ENCODE measurements at places on chromosomes 4 and X.

DNA sequence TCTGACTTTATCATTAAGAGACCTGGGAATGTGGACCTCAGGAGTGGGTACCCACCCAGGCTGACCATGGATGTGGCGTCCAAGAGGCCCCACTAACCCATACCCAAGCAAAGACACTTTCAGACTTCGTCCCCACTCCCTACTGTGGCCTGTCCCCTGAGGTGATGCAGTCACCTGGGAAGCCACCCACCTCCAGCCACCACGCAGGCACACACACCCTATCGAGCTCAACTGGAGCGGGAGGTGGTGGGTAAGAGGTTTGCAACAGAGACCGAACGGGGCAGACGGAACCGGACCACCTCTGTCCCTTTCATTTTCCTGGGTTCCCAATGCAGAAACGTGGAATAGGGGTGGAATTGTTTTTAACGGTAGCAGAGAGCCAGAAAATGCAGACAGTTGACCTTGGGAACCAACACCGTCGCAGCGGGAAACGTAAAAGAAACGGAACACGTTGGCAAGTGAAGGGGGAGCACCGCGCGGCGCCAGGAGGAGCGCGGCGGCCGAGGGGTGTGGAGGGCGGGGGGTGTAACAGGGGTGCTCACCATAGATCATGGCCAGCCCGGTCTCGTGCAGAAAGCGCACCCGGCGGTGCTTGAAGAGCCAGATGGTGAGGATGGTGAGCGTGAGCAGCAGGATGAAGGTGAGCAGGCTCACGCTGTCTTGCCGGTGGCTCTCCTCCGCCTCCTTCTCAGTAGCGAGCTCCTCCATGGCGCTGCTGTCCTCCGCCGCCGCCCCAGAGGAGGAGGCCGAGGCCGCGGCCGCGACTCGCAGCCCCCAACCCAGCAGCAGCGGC, 559 bp downstream of the SLC9A7 start:
- DNase-seq = no peak

GRCh38 chrX:123835661-123836371, 24.0 kb upstream of the XIAP start:
- no peak for DNase-seq

- no peak for DNase-seq
These were observed 1.2 kb upstream of the AMER1 start for GRCh38 chrX:64206556-64207162.

DNA sequence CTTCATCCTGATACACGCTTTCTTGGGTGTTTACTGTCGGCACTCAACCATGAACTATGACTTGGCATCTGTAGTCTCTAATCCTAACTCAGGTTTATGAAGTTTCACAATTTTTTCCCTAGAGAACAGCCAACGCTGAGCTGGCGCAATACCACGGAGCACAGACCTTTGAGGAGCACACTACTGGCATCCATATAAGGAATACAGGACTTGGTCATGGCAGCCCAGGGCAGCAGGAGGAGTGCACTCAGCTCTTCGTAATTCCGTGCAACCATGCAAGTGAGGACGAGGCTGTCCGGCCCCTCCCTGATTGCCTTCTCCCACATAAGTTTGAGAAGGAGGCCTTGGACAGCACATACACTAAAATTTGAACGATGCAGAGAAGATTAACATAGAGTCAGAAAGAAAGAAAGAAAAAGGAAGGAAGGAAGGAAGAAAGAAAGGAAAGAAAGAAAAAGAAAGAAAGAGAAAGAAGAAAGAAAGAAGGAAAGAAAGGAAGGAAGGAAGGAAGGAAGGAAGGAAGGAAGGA, 41.0 kb upstream of the PDLIM5 start:
- no peak for DNase-seq

DNA sequence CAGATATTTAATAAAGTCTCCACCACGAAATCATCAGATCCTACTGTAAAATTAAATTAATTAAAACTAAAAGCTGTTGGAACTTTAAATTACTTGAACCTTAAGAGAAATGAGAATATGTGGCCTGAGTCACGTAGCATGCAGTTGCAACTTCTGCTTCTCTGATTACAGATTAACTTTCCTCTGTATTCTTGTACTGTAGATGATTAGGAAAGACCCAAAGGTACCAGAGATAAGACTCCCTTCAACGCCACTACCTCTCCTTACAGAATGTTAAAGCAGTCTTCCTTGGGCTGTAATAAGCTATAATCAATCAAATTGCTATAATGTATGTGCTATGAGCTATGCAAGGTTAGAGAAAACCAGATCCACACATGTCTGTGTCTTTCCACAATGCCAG, 47.9 kb downstream of the FAM13A start:
- DNase-seq = no peak

DNA sequence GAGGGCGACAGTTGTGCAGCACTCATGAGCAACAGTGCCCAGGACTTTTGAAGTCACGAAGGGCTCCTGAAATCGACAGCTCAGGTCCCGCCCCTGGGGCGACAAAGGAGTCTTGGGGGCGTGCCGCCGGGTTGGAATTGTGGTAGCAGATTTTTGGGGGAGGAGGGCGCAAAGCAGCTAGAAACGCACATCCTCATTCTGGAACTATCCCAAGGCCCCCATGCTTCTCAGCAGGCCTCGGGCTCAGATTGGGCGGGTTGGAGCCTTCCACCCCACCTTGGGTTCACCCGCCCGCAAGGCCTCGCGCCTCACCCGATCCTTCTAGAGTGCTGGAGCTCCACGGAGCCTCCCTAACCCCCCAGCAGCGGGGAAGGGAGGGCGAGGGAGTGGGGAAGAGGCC, 85.5 kb downstream of the HPRT1 start:
- DNase-seq = no peak

DNA sequence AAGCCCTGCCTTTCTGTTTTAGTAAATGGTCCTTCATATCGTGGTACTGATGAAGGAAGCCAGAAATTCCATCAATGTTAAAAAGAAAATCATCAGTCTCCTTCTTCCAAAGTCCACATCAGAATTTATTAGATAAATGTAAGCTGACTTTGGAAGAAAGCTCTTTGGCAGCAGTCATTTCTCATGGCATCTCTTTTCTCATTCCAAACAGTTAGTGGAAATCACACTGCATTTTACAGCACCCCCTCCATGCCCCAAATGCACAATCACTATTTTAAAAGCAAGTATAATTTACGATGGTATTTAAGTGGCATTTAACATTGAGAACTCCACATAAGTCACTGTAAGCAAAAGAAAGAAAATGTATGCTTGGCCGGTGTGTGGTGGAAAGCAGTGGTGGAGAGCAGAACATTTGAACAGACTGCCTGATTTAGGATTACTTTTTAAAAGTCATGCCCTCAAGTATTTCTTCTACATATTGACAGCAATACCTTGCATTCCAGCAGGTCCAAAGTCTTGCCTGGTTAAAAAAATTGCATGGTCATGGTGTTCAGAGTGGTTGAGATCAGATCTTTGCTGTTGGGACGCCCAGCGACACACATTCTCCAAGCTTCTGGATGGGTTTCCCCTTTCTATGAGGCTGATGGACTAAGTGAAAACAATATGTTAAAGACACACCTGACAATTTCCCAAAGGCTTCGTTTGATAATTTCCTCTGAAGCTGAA, 248.6 kb downstream of the ADAMTS3 start:
- DNase-seq = no peak

DNA sequence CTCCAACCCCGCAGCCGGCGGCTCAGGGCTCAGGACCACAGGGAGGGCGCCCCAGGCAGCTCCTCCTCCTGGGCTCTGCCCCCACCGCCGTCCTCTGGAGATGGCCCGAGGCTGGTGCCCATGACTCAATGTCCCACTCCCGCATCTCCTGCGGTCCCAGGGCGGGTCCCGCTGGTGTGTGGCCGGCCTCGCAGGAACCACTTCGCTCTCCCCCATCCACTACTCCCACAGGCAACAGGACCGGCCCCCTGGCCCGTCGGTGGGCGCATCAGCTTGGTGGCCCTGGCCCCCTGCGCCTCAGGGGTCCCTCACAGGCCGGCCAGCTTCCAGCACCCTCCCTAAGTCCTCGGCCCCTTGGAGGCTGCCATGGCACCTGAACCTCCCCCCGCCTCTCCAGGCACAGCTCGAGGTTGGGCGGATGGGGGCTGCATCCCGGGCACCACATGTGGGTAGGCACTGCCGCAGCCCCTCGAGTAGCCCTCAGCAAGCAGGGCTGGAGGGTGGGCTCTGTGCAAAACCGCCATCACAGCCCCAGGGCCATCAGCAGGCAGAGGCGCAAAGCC, 22.8 kb upstream of the SPON2 start:
- no peak for DNase-seq

- no peak for DNase-seq
These were observed 825 bp upstream of the RASGEF1B start for GRCh38 chr4:81472281-81473182.

- DNase-seq = no peak
These were observed 27.5 kb upstream of the CLCN4 start for GRCh38 chrX:10129229-10129628.

GRCh38 chr4:97987019-97987648, 156.1 kb downstream of the STPG2 start:
- no peak for DNase-seq

DNA sequence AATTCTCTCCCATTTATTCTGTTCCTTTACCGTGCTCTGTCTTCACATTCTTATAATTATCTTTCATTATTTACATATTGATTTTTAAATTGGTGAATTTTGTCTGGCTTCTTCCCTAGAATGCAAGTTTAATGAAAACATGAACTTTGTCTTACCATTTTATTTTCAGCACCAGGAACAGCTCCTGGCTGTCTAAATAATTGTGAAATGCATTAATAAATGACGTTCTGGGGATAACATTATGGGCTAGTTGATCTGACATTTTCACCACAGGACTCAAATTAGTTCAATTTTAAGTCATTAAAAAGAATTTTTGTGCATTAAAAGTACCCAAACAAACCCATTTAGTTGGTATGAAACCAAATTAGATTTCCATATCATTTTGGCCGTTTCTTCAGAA, 97.5 kb downstream of the KCTD8 start:
- DNase-seq = no peak

GRCh38 chr4:73187325-73187724, 71.3 kb downstream of the ANKRD17 start:
- no peak for DNase-seq

- DNase-seq = no peak
These were observed 1306.8 kb downstream of the STIM2 start for GRCh38 chr4:28167411-28167810.

DNA sequence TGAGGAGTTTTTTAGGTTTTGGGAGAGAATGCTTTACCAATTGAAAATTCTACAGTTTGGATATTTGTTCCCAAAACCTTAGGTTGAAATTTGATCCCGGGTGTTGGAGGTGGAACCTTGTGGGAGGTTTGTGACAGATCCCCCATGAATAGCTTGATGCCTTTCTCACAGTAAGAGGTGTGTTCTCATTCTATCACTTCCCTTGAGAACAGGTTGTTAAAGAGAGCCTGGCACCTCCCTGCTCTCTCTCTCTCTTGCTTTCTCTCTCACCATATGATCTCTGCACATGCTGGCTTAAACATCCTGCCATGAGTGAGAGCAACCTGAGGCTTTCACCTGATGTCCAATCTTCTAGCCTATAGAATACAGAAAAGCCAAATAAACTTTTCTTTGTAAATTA, 1475.5 kb upstream of the AGA start:
- no peak for DNase-seq

- no peak for DNase-seq
These were observed 37.8 kb downstream of the ABCB7 start for GRCh38 chrX:75118296-75118695.

GRCh38 chr4:57691370-57691769, 581.2 kb upstream of the IGFBP7 start:
- no peak for DNase-seq

GRCh38 chr4:40998675-40999358, 215.5 kb downstream of the APBB2 start:
- no peak for DNase-seq

DNA sequence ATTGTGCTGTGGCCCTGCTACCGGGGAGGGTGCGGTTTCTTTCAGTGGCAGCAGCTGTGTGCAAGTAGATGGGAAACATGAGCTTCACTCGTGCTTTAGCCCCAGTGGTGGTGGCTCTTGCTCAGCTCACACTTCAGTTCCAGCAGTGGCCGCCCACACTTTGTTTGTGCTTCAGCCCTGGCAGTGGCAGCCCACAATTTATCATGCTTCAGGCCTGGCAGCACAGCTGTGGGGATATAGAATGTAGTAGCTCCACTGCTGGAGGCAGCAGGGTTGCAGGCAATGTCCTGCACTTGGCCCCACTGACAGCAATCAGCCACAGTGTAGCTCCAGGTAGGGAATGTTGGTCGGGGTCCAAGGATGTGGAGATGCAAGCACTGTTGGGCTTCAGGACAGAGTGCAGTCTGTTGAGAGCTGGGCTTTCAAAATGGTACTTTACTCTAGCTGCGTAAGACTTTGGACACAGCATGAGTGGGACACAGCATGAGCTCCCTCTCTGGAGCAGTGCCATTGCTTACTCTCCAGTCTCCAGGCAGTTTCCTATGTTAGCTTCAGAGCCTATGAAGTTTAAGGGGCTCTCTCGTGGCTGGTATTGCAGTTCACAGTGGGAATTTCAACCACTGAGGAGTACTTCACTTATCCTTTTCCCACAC, 413.1 kb downstream of the PDGFC start:
- DNase-seq = no peak

DNA sequence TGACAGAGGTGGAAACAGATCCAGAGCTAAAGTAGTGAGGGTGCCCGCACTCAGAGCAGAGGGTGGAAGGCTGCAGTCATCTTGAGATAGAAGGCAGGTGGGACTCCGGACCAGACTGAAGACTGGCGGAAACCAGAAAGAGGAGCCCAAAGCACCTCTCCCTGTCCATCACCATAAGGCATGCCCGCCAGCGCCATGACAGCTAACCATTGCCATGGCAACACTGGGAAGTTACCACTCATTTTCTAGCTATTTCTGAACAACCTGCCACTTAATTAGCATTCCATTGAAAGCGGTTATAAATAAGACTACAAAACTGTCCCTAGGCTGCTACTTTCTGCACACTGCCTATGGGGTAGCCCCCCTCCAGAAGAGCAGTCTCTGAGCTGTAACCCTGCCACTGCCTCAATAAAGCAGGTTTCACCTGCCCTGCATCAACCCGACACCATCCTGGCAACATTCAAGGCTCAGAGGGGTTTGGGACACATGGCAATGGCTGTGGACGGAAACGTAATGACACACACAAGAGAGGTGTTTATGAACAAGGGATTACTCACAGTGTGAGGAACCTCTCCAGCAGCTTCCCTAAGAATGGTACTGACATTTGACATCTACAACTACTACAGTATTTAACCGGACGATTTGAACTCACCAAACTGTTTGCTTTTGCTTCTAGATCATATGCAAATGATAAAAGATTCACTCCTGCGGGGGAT, 27.8 kb upstream of the FGFBP2 start:
- DNase-seq = no peak

GRCh38 chr4:69832326-69833030, 27.5 kb downstream of the SULT1E1 start:
- no peak for DNase-seq

GRCh38 chrX:16970977-16971376, 24.5 kb downstream of the REPS2 start:
- DNase-seq = no peak

GRCh38 chr4:174263445-174263736, 20.1 kb downstream of the FBXO8 start:
- DNase-seq = no peak

- no peak for DNase-seq
These were observed 499.9 kb upstream of the AADAT start for GRCh38 chr4:170589597-170590191.
